ENCODE measurements at places on chromosomes 5 and 9.

GRCh38 chr5:78829811-78830527, 155.1 kb downstream of the ARSB start:
- DNase-seq: no peak

DNA sequence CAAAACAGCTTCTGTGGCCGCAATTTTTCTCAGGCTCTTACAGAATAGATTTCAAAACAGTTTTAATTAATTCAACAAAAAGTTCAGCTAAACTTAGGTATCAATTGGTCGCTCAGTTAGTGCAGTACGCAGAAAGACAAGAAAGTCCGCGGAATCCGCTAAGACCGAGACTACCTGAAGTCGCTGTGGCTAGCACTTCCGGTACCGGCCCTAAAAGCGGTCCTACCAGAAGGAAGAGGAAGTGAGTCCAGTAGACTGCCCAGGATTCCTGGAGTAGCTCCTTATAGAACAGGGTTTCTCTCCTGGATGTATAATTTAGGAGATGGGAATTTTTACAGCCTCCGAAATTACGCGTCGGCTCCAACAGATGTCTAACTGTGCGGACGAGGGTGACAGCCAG, 16.6 kb upstream of the PCDHB2 start:
- no peak for DNase-seq

DNA sequence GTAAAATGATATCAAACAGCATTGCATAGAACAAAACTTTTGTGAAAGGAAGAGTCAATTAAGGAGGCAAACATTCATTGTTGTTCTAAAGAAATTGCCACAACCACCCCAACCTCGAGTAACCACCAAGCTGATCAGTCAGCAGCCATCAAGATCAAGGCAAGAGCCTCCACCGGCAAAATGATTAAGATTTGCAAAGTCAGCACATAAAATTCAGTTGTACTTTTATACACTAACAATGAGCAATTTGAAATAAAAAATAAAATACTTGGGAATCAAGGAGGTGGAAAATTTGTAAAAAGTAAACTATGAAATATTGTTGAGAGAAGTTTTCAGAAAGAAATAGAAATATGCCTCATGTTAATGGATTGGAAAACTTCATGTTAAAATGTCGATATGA, 1118.5 kb downstream of the PTPRD start:
- no peak for DNase-seq

DNA sequence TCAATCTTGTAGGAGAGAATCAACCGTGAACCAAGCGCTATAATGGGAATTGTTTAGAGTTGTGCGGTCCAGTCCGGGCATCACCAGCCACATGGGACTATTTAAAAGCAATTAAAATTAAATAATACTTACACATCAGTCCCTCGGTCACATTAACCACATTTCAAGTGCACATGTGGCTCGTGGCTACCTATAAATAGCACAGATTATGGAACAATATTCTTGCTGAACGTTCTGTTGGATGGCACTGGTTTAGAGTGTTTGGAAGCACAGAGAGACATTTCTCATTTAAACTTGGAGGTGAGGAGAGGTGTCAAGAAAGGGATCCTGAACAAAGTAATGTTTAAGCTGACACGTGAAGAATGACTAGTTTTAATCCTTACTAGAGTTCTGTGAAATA, 12.5 kb upstream of the PIP5K1B start:
- DNase-seq: no peak

GRCh38 chr5:79547982-79548381, 34.0 kb upstream of the HOMER1 start:
- DNase-seq: no peak

GRCh38 chr9:125861405-125862058, 114.4 kb downstream of the PBX3 start:
- no peak for DNase-seq

DNA sequence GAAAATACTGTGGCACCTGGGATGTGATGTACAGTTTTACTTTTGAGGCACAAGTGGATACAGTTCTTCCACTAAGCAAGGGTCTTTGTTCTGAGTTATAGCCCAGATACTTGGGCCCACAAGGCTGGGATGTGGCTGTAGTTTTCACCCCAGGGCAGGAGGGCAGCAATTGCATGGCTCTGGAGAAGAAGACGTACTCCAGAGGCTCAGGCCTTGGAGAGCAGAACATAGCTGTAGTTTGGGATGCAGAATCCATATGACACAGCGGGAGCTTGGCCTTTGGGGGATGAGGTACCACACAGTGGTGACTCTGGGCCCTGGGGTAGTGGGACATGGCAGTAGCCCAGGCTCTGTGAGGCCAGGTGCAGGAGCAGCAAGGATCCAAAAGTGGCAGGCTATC, 110.8 kb upstream of the FSTL4 start:
- no peak for DNase-seq

DNA sequence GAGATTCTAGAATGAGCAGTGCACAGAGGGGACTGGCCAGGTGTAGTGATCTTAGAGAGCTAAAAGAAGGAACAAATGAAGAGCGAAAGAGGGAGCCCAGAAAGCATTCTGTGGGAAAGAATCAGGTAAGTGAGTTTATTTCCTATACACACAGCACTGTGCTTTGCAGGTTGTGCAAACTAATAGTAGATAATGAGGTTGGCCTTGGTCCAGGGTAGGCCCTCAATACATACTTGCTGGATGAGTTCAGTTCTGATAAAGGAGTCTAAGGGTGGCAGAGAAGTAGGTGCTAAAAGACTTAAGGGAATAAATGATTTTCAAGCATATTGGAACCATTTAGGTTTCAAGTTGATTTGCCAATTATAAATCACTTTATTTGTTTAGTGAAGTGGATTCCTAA, 122.0 kb downstream of the NPR3 start:
- DNase-seq: no peak

GRCh38 chr5:6712142-6712576, 1.1 kb upstream of the TENT4A start:
- DNase-seq: peak; percentile 73

- no peak for DNase-seq
Measured at GRCh38 chr5:109998726-109999125, 309.0 kb downstream of the MAN2A1 start.

GRCh38 chr5:176133877-176134276, 104.3 kb upstream of the SIMC1 start:
- DNase-seq: no peak

GRCh38 chr5:95549030-95549429, 5.7 kb downstream of the SKIC3 start:
- no peak for DNase-seq

- no peak for DNase-seq
Measured at GRCh38 chr5:171702135-171702770, 83.4 kb upstream of the SMIM23 start.

DNA sequence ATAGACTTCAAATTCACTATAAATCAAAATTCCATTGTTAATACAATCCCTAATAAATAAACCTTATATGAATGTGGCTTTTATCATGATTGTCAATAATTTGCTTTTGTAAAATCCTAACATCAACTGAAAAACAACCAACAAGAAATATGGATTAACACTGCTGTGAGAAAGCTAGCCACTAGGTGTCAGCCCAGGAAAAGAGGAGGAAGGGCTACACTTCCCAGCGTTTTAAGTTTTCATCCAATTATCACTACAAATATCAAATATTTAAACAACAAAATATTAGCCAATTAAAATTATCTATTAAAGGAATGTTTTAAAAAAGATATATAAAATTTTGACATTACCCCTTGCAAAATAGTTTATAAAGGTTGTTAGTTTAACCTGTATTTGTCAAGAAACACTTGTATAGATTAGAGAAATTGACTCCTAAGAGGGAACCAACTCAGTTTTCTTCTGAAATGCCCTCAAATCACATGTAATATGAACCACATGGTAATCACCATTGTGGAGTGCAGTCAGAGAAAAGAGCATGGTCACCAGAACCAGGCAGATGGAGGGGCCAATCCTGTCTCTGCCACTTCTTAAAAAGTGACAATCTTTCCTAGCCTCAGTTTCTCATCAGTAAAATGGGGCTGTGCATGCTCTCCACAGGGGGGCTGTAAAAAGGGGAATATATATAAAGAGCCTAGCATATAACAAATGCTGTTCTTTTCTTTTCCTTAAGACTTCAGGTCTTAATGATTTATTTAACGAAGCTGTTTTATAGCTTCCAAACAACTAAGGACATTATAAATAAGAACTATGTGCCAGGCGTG, 188.2 kb downstream of the CRB2 start:
- DNase-seq: peak; percentile 37

GRCh38 chr5:162487528-162488525, 420.3 kb downstream of the GABRG2 start:
- no peak for DNase-seq

GRCh38 chr9:115262952-115263351, 145.0 kb upstream of the TNC start:
- DNase-seq: no peak

DNA sequence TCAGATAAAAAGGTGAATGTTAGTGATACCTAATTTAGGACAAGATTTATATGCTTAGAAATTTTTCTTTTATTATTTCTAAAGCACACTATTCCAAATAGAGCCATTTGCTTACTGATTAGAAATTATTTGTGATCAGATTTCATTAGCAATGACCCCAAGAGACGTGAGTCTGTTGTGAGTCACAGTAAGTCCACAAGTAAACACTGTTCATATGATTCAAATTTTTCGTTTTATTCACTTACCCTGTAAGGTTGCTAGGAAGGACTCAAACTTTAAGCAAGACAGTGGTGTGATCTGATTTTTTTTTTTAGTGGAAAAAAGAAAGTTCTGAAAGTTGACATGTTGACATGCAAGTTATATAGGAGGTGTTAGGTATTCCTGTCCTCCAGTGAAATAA, 1.2 kb downstream of the CARD6 start:
- no peak for DNase-seq

GRCh38 chr5:79772651-79773050, 83.0 kb downstream of the CMYA5 start:
- DNase-seq: no peak

GRCh38 chr9:107387409-107387808, 102.2 kb downstream of the KLF4 start:
- no peak for DNase-seq

DNA sequence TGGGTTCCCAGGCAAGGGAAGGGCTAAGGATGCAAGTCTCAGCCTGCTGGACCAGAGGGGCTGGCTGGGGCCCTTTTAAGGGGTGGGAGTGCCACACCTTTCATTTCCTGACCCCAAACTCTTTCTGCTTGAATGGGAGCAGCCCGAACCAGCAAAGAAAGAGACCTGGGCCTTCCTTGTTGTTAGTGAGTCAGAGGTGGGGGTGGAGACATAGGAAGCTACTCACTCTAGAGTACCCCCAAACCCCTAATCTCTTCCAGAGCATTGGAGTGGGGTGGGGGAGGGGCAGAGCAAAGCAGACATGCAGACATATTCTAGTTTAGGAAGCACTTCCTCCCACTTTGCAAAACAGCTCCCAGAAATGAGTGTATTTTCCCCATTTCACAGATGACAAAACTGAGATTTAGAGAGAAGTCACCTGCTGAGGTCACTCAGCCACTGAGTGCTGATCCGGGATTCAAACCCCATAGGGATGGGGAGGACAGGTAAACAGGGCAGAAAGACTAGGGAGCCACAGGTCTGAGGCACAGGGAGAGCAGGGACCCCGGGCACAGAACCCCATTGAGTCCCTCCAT, 6.0 kb upstream of the AQP3 start:
- DNase-seq: no peak

GRCh38 chr5:111782216-111782615, 25.2 kb upstream of the NREP start:
- DNase-seq: no peak

DNA sequence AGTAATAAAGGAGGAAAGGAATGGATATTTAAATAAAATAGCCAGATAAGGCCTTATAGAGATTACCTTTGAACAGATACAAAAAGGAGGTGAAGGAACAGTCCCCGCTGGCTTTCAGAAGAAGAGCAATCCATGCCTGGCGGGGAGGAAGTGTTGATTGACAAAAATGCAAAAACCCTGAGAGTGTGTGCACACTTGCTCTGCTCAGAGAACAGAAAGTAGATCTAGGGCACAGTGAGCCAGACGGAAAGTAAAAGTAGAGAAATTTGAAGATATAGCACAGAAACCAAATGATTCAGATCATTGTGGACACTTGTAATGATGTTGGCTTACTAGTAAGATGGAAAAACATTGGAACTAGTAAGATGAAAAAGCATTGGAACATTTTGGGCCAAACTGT, 720.6 kb downstream of the PTPRD start:
- DNase-seq: no peak

DNA sequence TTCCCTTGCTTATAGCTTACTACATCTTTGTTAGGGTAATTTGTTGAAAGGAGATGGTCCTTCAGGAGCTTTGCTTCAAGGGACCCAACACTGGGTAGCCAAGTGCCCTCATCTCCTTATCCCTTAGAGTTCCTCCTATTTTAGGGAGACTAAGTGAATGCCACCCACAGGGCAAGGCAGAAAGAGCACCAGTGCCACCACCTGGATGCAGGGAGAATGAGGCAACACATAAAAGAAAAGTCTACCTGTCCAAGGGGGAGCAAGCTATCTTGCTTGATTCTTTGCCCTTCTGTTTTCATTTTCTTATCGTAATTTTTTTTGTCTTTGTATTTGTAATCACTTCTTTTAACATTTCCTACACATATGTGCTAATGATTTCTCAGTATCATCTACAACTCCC, 205.5 kb downstream of the NPR3 start:
- DNase-seq: no peak

DNA sequence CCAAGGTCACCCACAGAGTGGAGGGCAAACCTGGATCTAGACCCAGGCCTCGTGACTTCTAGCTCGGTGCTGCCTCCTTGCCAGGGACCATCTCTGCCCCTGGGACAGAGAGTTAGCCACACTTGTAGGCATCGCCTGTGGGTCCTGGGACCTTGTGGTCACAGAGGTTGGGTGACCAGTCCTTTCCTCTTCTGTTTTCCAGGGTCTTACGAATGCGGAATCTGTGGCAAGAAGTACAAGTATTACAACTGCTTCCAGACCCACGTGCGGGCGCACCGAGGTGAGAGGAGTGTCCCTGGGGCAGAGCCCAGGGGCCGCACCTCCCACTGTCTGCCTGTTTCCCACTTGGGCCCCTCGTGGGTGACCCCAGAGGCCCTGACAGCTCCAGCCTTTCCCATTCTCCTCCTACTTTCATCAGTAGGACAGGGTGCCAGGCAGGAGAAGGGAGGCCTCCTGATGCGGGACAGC, 76.3 kb downstream of the AMBP start:
- no peak for DNase-seq

DNA sequence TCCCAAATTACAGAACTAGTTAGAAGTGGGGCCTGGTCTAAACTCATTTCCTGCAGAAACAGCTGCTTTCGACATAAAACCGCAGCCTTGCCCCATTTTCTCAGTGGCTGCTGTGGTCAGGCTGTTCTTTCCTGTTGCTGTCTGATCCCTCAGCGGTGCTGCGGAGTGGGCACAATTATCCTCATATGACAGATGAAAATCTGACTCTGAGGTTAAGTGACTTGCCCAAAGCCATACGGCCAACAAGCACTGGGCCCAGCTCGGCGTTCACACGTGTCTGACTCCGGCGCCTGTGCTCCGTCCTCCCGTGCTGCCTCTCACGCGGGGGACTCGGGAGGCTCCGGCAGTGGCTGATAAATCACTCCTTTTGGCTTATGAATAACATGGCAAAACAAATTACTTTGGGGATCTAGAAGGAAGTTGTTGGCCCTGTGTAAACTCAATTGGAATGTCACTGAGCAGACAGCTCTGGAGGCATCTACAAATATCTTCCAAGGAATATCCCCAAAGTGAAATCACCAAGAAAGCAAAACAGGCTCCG, 142.6 kb upstream of the LMX1B start:
- DNase-seq: no peak

- no peak for DNase-seq
Measured at GRCh38 chr5:67050635-67051034, 146.0 kb downstream of the CD180 start.

GRCh38 chr9:134996591-134997530, 79.1 kb upstream of the FCN1 start:
- DNase-seq: no peak

- no peak for DNase-seq
Measured at GRCh38 chr5:79191457-79191856, 44.5 kb upstream of the JMY start.

Data from NCI-H2227 treated with DMSO at 0.1 percent for 48 hours (cell line).